Suppressor macrophage (primary cell): ENCODE measurements at places on chromosomes 2 and 18.
A peak's percentile ranks its signal among the peaks of the same experiment; 100 is the strongest.

DNA sequence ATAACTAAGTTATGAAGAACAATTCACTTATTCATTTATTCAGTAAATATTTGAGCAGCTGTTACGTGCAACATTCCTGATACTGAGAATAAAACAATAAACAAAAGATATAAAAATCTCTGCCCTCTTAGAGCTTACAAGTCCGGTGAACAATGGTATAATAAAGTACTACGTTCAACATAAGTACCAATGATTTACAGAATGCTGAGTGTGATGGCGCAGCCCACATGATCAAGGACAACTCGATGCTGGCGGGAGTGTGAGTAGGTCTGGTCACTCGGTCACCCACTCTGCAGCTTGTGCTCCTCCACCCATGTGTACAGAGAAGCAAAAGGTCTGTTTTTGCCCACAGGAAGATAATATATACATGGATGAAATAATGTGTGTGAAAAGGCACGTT, 254.3 kb downstream of the BCL11A start:
- no peak for DNase-seq

DNA sequence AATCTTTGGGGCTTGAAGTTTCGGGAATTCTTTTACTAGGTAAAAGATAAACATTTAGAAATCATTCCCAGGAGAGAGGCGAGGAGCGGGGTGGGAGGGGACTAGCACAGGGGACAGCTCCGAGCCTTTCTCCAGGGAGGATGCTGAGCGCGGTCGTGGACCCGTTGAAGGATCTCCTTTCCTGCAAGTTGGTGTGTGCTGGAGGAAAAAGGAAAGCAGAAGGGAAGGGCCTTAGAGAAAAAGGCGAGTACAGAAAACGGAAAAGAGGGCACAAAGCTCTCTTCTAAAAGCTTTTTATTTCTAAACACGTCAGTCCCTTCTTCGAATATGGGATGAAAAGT, 640 bp downstream of the SLC39A6 start:
- no peak for DNase-seq

DNA sequence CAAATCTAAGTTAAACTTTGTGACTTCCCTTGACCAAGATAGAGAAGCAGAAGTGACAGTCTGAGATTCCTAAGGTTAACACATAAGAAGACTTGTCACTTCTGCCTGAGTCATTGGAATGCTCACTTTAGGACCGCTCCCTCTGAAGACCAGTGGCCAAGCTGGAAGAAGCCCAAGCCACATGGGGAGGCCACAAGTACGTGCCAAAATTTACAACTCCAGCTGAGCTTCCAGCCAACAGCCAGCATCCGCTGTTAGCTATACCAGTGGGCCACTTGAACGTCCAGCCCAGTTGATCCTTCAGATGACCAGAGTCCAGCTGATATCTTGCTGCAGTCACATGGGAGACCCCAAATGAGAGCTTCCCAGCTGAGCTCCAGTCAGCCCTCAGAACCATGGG, 18.1 kb upstream of the ANTXR1 start:
- peak; percentile 58 for DNase-seq

- peak; percentile 33 for DNase-seq
Observed at GRCh38 chr18:35458677-35459441, 38.9 kb downstream of the INO80C start.

- peak; percentile 92 for DNase-seq
Observed at GRCh38 chr2:9753276-9753600, 90.0 kb upstream of the TAF1B start.

DNA sequence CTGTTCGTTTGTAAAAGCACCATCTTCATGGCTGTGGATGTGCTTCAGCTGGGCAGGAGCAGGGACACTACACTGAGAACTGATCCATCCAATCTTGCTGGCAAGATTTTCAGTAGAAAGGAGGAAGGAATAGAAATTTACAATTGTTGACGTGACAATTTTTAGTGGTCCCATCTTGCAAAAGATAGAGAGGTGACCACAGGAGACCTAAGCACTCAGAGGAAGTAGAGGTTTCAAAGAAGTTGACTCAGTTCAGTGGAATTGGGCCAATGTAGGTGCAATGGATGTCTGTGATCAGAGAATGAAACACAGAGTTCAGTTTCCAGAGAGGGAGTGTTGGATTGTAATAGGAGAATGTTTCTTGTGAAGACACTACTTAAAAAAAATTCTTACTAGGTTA, 1.4 kb downstream of the UGT1A5 start:
- DNase-seq = no peak

DNA sequence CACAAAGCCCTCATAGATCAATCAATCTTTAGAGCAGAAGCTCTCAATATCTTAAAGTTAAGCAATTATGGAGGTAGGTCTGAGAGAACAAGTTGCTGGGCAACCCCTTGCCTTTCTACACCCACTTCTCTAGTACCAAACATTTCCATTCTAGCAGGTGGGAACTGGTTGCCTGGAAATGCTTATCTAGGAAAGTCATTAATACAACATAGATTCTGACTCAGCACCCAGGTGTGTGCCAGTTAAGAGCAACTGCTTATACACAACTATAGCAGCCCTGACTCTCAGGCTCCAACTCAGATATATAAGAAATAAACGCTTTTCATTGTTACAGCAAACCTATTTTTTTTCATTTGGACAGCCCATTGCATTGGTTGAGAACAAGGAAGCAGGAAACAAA, 237.7 kb downstream of the IRS1 start:
- DNase-seq = no peak

DNA sequence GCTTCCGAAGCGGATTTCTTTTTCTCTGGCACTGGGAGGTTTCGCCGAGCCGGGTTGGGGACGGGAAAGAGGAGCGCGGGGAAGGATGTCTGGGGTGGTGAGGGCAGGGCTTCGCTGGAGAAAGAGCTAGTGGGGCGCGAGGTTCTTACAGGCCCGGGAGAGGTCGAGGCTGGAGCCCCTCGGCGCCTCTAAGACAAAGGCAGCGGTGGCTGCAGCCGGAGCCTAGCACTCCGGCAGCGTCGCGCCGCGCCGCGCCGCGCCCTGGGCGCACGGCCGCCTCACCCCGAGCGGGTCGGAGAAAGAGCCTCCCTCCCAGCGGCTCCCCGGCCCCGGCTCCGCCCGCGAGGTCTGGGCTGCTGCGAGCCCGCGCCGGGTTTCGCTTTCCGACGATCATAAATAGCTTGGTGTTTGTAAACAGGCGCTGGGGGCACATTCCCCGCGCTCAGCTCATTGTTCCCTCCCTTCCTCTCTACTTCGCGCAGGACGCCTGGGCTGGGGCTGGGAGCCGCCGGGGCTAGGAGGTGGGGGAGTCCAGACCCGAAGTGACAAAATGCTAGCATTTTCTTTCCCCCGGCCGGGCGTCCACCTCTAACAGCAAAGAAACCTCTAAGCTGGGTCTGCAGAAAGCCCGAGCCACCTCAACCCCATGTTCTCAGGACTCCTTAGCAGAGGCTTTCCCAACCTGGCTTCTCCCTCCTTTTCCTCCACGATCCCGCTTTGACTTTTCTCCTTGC, 813 bp upstream of the MEIS1 start:
- peak; percentile 63 for DNase-seq

DNA sequence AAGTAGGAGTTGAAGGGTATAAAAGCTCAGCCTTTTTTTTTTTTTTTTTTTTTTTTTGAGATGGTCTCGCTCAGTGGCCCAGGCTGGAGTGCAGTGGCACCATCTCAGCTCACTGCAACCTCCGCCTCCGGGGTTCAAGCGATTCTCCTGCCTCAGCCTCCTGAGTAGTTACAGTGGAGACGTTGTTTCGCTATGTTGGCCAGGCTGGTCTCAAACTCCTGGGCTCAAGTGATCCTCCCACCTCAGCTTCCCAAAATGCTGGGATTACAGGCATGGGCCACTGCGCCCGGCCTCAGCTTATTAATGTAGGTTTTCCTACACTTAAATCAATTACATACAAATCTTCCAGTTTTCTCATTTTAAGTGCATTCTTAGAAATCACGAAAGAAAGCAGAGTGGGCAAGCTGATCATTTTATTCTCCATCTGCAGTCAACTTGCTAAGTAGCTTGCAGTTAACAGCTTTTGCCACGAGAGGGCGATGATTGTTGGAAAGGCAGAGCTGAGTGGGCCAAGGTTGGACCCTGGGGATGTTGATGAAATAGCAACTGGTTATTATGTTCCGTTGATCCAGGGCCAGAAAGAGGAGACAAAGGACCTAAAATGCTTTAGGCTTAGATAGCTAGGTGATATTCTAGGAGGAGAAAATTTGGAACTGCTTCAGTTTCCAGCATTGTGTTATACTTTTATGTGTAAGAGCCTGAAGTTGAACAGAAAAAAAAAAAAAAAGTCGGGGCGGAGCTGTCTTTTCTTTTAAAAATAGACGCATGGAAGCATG, 234.4 kb upstream of the EPAS1 start:
- DNase-seq = peak; percentile 91

DNA sequence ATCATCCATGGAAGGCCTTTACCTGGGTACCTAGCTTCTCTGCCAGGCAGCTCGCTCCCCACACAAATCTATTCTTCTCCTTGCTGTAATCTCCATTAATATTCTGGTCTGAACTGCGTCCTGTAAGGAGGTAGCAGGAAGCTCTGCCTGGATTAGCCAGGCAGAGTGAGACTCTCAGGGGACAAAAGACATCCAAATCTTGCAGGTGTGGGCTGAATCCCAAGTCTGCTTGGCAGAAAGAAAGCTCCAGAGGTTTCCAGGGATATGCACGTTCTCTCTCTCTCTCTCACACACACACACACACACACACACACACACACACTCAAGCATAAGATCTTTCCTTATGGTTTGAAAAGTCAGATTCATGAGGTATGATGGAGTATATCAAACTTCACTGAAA, 66.5 kb downstream of the THNSL2 start:
- no peak for DNase-seq

DNA sequence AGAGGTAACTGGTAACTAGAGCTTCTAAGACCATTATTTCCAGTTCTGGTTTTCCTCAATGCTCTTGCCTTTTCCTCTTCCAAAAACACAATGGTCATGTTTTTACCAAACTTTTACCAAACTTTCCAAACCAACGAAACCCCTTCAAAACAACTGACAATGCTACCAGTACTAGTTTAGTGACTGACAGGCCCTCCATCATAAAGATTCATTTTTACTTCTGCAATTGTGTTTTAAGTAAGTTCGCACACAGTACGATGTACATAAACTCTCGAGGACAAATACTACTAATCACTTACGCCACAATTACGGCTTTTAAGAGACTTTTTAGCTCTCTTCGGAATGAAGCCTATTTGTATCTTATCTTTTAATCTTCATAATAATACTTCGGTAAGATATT, 900 bp downstream of the C18orf32 start:
- DNase-seq = peak; percentile 45

- no peak for DNase-seq
Observed at GRCh38 chr18:7370375-7370774, 139.5 kb downstream of the LRRC30 start.

GRCh38 chr18:56711708-56712445, 60.7 kb downstream of the WDR7 start:
- DNase-seq = no peak

DNA sequence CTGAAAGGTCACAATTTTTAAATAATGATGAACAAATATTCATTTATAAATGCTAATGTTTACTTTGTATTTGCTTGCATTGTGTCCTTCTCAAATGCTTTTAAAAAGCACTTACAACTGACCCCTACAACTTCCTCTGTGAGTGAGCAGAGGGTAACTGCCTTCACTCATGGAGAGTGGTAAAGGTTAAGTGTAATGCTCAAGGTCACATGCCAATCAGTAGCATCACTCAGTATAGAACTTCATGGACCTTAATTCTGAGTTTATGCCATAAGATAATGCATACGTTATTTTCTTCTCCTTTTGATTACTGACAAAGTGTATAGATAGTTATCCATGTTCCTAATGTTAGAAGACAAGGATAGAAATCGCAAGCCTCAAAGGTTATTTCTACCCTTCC, 91.8 kb upstream of the SERTAD2 start:
- peak; percentile 50 for DNase-seq

- no peak for DNase-seq
Observed at GRCh38 chr2:56981554-56981953, 797.8 kb downstream of the CCDC85A start.
